ENCODE measurements at places on chromosomes 1 and 21. TPM values are rescaled to one million over a fixed set of nuclear protein-coding genes. Genes with fewer than 3 reads are reported as not detected.

The NR1I3 gene
- not detected for total RNA-seq

The TRIM45 gene
- 1.4 TPM for total RNA-seq

The FAM151A gene
- total RNA-seq: not detected

The ADORA3 gene
- 0.13 TPM for total RNA-seq

The HFM1 gene
- 0.40 TPM for total RNA-seq

The LRRIQ3 gene
- total RNA-seq: 0.93 TPM

The SH2D1B gene
- not detected for total RNA-seq

The GSTM5 gene
- total RNA-seq: 0.40 TPM

The CHD5 gene
- total RNA-seq: 0.07 TPM

The RALGPS2 gene
- total RNA-seq: 27.1 TPM

The CHML gene
- total RNA-seq: 39.0 TPM

The GBP5 gene
- total RNA-seq: not detected

The TRIM67 gene
- not detected for total RNA-seq

The CFHR2 gene
- total RNA-seq: not detected

The NPR1 gene
- 3.7 TPM for total RNA-seq
